ENCODE measurements at places on chromosomes 6 and 20.

GRCh38 chr6:101626269-101626668, 232.8 kb downstream of the GRIK2 start:
- DNase-seq, result no peak

- no peak for DNase-seq
Measured at GRCh38 chr20:40582531-40582930, 106.5 kb downstream of the MAFB start.

DNA sequence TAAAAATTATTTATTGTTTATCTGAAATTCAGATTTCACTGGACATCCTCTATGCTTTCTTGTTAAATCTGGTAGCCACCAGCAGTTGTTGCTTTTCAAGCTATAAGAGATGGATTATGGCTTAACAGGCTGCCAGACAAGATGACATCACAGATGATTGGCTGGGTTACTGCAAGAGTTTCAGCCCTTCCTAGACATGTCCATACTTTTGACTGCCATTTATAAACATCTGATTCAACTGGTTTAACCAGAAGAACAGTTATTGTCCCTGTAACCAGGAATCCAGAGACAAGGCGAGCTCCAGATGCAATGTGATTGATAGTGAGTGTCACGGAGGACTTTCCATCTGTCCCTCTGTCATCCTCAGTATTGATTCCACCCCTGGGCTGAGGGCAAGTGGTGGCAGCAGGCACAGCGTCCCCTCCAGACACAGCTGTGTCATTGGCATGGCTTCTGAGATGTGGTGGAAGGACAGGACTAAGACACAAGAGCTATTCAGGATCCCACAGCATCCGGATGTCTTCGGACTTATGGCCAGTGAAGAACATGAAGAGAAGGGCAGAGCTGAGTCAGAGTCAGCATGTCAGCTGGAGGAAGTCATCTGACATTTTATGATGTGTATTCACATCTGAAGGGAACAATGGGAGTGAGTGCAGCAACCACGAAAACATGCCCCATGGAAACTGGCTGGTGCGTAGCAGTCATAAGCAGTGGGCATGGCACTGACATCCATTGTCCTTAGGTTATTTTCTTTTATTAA, 284.5 kb upstream of the CDYL start:
- DNase-seq, result no peak

DNA sequence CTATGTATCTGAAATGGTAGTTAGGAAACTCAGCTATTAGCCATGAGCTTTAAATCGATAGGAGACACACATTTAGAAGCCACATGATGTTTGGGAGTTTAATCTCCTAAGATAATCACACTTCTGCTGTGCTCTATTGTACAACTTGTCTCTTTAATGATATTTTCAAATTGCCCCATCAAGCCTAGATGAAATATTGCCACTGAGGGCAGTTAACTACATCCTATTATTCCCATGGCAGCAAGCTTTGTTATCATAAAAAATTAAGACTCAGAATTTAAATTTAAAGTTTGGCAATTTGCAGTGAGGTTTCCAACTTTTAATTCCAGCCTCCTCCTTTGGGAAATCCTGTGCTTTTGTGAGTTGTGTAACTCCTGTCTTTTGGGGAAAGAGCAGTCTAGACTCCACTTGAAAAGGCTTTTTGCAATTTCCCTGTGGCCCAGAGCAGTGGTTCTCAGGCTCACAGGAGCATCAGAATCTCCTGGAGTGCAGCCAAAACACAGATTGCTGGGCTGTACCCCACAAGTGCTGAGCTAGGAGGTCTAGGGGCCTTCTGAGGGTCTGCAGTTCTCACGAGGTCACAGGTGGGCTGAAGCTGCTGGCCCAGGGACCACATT, 792.4 kb downstream of the QKI start:
- no peak for DNase-seq

GRCh38 chr6:129575378-129576118, 134.4 kb downstream of the ARHGAP18 start:
- DNase-seq, result peak; percentile 37

DNA sequence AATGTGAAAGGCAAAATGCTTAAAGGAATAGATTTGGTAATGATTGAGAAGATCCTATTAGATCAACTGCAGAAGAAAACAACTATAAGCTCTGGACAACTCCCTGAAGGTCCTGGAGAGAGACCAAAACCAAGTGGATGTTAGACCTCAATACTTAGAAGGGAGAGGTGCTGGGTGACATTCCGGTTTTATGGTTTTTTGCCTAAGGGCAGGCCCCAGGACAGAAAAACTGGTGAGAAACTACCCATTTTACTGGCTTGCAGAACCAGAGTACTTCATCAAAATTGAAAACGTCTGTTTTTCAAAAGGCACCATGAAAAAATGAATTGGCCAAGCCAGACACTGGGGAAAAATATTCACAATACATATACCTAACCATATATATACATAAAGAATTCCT, 26.3 kb downstream of the SAMHD1 start:
- DNase-seq, result no peak
